ENCODE measurements at places on chromosomes 1 and 21.

DNA sequence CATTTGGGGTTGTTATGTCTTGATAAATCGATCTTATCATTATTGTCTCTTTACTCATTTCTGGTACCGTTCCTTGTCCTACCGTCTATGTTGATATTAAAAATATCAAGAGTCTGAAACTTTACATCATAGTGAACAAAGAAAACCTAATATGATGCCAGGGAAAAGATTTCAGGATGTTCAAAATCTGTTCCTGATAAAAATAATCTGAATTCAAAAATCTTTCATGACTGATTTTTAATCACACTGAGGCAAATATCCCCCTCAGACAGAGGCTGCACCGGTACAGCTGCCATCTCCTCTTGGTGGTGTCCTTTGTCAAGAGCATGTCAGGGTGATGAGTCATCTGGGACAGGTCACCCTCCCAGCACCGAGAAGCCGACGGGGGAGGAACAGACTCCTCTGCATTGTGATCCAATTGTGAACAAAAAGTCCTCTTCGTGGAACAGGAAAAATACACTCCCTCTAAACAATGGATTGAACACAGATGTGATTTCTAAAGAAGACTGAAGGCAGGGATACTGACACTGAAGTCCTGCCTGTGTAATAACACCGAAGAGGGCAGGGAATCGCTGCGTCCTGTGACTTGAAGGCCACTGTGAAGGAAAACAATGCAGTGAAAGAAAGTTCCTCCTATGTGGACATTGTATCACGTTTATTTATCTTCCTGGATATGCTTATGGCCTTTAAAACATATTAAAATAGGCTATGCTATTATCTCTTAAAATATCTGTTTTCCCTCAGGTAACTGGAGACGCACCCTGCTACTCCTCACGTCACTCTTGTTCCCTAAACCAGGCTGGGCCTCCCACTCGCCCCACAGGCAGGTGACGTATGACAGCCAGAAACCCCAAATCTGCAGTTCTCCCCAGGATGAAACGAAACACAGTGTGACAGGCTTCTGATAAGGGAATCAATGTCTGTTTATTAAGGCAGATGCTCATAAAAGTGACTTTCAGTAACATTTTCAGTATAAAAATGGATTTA is 4.3 kb upstream of the SPATC1L start:
- DNase-seq = peak; percentile 74

DNA sequence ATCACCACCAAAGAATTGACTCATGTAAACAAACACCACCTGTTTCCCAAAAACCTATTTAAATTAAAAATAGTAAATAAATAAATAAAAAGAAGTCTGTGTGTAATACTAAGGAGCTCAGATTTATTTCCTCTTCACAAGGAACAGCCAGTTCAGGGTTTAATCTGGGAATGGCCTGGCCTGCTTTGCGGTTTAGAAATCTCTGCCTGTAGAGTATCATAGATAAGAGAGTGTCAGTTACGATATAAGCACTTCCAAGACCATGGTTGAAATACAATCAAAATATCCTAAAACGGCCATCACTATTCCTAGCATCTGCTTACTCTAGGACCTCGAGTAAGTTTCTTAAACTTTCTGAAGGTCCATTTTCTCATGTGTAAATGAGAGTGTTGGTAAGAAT is 274.4 kb downstream of the PLPP3 start:
- DNase-seq = no peak

GRCh38 chr1:55951291-55951690 is 628.1 kb downstream of the PLPP3 start:
- DNase-seq = no peak

- no peak for DNase-seq
These were observed 87.1 kb downstream of the SLC5A9 start for GRCh38 chr1:48309564-48310082.

- no peak for DNase-seq
These were observed 259.6 kb upstream of the RRP15 start for GRCh38 chr1:218025454-218025853.

- DNase-seq = peak; percentile 86
These were observed 203.0 kb downstream of the TOMM20 start for GRCh38 chr1:234925440-234926263.

DNA sequence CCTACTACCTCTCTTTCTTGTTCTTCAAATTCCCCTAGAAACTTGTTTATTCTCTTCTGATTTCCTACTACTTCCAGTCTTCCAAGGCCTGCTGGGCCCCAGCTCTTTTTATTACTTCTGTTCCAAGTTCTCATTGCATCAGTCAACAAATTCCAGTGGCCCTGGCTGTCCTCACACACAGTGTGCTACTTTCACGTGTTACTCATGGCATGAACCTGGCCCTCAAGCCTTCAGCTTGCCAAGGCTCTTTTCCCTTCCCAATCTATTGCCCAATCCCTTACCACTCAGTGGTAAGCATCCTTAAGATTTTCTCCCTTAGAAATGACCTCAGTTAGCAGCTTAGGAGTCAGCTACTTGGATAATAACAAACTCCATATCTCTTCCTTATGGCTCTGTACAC is 613.5 kb downstream of the LMO4 start:
- DNase-seq = no peak

GRCh38 chr1:180636138-180636537 is 4.3 kb downstream of the XPR1 start:
- no peak for DNase-seq

DNA sequence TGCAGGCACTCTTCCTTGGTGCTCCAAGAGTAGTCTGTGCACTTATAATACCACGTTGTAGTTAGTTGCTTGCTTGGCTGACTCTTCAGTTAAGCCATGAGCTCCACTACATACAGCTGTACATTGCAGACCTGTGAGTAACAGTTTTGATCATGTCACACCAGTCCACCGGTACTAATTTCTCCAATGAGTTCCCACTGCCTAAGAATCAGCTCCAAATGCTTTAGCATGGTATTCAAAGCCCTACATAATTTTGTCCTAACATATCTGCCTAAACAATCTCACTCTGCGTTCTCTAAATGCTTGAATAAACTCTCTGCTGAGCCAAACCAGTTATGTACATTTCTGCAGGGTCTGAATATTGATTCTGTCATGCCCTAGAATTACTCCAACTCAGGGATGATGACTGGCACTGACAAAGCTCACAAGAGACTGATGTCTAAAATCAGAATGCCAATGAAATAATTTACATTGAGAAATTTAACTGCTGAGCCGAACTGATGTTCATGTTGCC is 200.7 kb downstream of the LHX8 start:
- DNase-seq = no peak

DNA sequence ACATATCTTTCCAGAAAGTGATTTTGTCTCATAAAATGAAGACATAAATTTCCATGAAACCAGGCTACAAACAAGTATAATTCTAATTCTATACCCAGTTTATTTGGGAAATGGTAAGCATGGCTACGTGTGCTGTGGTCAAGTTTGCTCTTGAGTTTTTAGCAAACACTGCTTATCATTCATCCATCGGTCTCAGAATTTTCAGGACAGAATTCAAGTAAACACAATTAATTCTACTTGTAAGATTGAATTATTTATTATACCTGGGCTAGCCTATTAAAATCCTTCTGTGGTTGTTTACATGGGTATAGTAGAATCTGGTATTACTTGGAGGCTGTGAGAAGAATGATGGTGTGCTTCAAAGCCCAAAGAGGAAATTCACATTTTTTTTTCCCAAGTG is 68.3 kb downstream of the CHIA start:
- DNase-seq = no peak

DNA sequence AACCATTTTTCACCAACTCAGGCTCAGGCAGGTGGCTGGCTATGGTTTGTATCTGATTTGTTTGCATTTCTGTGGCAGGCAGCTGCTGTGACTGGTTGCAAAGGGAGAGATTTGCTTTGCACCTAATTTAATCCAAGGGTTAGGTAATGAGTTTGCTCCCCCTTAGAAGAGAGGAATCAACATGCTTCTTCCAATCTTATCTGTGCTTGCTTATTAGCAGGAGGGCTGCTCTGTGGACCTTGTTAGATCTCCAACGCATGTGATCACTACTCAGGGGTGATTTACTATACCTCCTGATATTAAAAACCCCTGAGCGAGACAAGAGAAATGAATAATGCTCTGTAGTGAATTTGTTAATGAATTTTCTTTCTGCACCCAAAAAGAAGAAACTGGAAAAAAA is 20.5 kb downstream of the OLFML3 start:
- no peak for DNase-seq

- peak; percentile 52 for DNase-seq
These were observed 17.3 kb downstream of the NOC2L start for GRCh38 chr1:941588-942383.

GRCh38 chr1:219837274-219837993 is 90.9 kb downstream of the SLC30A10 start:
- peak; percentile 61 for DNase-seq

GRCh38 chr1:184965944-184966860 is 8.1 kb downstream of the NIBAN1 start:
- DNase-seq = no peak

- no peak for DNase-seq
These were observed 198.3 kb downstream of the SLC44A5 start for GRCh38 chr1:75412616-75413015.

DNA sequence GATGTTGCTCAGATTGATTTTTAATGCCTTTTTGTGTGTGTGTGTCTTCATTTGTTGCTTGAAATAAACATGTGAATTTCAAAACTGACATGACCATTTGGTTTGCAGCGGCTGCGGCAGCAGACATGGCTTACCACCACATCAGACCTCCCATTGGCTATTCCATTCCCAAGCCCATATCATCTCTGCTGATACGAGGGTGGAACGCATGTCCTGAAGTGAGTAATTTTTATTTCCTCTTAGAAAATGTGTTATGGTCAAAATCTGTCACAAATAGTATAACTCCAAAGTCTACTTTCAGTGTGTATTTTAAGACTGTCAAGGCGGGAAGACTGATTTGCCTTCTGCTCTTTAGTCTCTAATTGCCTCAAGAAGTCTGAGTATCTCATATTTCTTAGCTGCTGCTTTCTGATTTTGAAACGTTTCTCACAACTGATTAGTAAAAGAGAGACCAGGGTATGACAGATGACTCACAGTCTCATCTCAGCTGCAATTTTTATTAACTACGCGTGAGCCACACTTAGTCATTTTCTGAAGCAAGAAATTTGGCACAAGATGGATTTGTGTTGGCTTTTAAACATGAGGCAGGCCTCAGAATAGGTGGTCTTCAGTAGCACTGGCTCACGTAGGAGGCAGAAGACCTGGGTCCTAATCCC is 49.0 kb downstream of the LRRC53 start:
- DNase-seq = no peak
